ENCODE measurements at places on chromosomes 5 and 9.

- DNase-seq, result no peak
Measured at GRCh38 chr5:31413030-31413812, 118.7 kb downstream of the DROSHA start.

GRCh38 chr5:39255406-39255805, 36.0 kb upstream of the FYB1 start:
- no peak for DNase-seq

DNA sequence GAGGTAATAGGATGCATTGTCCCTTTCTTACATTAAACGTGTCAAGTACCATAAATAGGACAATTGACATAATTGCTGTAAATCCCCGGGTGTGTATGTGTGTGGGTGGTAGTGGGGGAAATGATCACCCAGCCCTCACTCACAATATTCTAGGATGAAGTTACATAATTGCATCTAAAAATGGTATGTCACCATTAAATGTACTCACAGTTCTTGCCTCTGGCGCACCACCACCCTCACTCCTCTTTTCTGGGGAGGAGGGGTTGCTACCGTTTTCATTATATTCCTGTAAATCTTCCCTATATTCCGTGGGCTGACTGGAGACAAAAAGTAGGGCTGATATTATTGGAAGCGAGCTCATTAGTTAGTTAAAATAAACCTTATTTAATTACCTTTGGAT, 563.8 kb downstream of the TLR4 start:
- no peak for DNase-seq

GRCh38 chr5:3751846-3752245, 156.2 kb downstream of the IRX1 start:
- DNase-seq, result no peak

- no peak for DNase-seq
Measured at GRCh38 chr5:72397836-72398235, 77.7 kb downstream of the PTCD2 start.

DNA sequence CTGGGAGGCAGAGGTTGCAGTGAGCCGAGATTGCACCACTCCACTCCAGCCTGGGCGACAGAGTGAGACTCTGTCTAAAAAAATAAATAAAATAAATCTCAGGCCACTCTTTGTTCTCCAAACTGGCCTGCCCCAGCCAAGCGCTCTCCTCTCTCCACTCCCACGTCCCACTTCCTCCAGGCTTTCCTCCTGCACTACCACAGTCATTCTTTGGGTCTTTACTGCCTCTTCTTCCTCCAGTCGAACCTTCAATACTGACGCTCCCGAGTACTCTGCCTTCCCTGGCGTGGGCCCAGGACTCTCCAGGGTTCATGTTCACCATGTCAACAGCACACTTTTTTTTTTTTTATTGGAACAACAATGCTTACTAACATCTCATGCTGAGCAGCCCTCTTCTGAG, 23.9 kb downstream of the RNF130 start:
- no peak for DNase-seq

- no peak for DNase-seq
Measured at GRCh38 chr5:9431496-9432258, 114.2 kb downstream of the SEMA5A start.

DNA sequence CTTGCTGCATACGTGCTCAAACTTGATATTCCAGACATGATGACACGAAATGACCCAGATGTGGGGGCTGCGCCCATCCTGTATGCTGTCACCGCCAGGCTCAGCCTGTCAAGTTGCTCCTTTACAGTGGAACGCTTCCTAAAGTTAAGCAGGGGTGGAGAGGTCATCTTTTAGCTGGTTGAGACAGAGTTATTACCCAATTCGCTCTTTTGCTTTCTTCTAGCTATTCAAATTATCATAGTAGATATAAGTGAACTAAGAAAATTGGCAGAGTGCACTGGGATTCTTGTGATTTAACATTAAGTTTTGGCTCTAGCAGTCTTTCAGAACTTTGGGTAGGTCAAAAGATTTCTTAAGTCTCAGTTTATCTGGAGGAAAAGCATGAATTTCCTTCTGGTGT, 69.8 kb upstream of the BASP1 start:
- no peak for DNase-seq

GRCh38 chr9:131503626-131504465, 1.1 kb downstream of the POMT1 start:
- DNase-seq, result no peak

GRCh38 chr5:57659886-57660285, 177.3 kb upstream of the ACTBL2 start:
- DNase-seq, result no peak

DNA sequence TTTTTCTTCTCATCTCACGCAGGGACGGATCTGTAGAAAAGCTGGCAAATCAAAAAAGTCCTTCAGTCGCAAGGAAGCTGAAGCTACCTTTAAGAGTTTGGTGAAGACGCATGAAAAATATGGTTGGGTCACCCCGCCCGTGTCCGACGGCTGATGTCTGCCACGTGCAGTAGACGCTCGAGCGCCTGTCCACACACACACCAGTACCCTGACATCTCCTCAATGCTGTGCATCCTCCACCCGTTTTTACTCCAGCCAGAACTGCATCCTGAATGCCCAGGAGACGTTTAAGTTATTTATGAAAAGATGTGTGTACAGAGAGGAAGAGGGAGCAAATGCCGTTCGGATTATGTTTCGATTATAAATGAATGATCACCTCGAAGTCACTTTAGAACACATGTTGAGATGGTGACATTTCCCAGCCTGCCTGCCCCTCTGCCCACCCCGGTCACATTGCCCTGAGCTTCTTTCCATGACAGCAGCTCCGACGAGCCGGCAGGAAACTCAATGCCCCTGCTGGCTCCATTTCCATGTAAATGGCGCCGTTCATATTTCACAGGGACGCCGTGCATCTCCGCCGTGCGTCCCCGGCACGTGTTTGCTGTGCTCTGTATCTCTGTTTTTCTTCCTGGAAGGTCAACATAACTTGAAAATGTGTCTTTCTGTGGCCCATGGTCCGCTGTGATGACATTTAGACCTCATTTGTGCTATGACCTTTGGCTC, 42.7 kb downstream of the UBE2QL1 start:
- no peak for DNase-seq

- DNase-seq, result no peak
Measured at GRCh38 chr9:136520053-136520540, 25.8 kb downstream of the NOTCH1 start.

DNA sequence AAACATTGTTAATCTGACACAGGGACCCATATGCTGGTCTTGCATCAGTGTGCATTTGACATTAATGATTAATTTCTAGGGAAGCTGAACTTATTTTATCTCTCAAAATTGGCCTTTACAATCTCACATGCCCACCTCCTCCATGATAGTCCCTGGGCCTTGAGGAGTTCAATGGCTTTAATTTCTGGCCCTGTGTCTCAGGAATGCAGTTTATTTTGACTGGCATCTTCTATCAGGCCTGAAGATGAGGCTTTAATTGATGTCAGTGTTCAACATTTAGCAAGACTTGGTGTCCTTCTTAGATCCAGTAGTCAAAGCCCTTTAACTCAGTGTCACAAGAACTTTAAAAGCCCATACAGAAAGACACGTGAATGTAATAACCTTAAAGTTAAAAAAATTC, 10.5 kb upstream of the CLTB start:
- DNase-seq, result no peak

DNA sequence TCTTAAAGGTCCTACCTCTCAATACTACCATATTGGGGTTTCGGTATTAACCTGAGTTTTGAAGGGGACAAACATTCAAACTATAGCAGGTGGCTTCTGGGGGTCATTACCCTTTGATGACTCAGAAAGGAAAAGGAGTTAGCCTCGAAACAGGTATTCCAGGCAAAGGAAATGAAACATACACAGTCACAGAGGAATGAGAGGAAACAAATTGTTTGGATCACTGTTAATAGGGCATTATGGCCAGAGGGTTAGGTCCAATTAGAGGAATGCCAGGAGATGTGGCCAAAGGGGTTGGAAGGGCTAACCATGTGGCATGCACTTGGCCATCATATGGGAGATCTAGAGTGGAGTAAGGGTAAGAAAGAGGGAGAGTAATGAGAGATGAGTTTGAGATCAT, 23.9 kb upstream of the NIM1K start:
- DNase-seq, result no peak

- DNase-seq, result no peak
Measured at GRCh38 chr5:174599992-174600391, 124.4 kb upstream of the MSX2 start.

GRCh38 chr9:110371411-110372007, 33.8 kb upstream of the TXNDC8 start:
- DNase-seq, result no peak

GRCh38 chr5:9249231-9249630, 296.6 kb downstream of the SEMA5A start:
- DNase-seq, result peak; percentile 21

GRCh38 chr9:110329639-110330230, 7.9 kb downstream of the TXNDC8 start:
- no peak for DNase-seq

DNA sequence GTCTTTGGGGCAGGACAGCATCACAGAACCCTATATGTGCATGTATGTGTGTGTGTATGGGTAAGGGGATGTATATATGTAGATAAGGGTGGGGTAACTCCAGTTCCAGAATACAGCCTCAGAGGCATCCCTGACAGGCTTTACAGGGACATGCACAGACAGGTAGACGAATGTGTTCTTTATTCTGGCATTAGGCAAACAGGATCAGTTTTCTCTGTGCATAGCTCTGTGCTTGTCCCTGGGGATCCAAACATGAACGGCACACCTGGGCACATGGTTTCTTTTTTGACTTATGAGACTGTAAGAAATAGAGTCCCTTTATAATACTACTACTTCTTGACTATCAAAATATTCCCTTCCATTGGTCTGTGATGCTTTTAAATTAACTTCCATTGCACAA, 120.6 kb downstream of the TRIO start:
- DNase-seq, result peak; percentile 89

- DNase-seq, result no peak
Measured at GRCh38 chr9:101586651-101587050, 8.1 kb downstream of the PPP3R2 start.

DNA sequence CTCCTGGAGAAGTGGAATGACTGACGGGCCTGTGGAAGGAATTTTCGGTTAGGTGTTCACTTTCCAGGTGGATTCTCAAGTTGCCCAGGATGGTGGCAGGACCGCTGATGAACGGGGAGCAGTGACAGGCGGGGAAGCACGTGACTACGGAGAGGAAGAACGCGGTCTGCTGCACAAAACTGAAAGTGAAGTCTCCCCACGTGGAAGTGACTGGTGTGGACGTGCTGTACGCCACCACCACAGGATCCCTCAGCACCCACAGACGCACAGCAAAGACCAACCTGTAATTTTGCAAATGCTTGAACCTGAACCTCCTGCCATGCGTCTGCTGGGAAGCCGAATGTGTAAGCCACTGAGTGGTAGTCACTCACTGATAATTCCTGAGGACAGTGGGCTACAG, 51.4 kb downstream of the RNF130 start:
- DNase-seq, result no peak

DNA sequence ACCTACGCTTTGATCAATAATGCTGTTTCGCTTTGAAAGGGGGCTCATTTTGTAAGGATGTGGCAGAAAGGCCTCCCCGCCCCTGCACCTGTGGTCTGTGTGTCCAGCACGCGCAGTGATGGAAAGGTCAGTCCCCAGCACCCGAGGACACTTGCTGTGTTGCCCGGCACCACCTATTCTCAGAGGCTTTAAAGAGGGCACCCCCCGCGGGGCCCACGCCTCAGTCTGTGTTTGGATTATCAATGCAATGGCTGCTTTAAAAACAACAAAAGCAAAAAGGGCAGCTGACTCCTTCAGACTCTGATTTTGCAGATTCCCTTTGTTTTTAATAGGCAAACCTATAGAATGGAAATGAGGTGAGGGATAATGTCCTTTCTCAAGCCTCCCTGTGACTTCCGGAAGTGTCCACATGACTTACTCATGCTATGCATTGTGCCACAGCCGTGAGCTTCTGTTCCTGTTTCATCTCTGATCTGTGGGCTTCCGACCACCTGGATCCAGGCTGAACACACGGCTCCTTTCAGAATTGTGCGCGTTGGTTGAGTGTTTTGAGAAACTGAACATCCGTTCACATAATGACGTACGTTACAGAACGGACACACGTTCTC, 416.2 kb downstream of the IRX2 start:
- DNase-seq, result no peak

DNA sequence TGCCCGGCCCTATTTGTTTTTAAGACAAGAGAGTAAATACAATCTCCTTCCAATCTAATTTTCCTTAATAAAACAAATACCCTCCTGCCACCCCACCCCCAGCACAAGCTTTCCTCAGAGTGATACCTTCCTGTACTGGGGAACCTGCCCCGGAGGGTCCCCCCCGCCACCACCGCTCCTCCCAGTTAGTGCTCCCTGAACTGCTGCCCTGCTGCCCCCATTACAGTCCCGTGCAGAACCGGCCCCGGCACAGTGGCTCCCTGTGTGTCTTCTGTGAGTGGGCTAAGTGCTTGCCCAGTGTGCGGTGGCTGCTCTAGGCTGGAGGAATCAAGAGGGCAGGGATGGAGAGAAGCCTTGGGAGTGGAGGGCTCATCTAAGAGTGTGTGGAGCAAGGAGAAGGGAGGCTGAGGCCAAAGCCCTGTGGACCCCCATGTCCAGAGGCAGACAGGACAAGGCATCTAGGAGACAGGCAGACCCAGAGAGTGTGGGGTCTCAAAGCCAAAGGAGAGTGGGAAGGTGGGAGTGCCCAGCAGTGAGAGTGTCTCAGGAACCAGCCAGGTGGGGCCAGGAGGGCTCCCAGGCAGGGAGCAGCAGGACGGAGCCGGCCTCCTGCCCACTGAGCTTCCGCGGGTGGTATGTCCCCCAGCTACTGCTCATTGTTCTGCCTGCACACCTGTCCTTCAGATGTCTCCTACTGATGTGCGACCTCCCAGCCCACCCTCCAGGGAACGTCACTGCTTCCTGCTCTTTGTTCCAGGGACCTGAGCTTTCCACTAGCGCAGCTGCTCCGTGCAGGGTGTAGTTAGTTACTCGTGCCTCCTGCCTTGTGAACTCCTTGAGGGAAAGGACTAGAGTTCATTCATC, 129.0 kb downstream of the DAB2IP start:
- no peak for DNase-seq
